ENCODE measurements at places on chromosomes 1 and 21.

DNA sequence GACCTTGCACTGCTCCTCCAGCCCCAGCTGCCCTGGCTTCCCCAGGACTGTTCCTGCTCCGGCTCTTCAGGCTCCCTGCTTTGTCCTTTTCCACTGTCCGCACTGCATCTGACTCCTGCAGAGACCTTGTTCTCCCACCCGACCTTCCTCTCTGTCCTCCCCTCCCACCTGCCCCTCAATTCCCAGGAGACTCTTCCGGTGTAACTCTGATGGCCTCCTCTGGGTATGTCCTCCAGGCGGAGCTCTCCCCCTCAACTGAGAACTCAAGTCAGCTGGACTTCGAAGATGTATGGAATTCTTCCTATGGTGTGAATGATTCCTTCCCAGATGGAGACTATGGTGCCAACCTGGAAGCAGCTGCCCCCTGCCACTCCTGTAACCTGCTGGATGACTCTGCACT, 550 bp downstream of the ACKR1 start:
- DNase-seq = no peak

GRCh38 chr1:61709908-61710289, 15.0 kb downstream of the TM2D1 start:
- no peak for DNase-seq

- no peak for DNase-seq
Measured at GRCh38 chr1:100734676-100735075, 15.1 kb downstream of the VCAM1 start.

DNA sequence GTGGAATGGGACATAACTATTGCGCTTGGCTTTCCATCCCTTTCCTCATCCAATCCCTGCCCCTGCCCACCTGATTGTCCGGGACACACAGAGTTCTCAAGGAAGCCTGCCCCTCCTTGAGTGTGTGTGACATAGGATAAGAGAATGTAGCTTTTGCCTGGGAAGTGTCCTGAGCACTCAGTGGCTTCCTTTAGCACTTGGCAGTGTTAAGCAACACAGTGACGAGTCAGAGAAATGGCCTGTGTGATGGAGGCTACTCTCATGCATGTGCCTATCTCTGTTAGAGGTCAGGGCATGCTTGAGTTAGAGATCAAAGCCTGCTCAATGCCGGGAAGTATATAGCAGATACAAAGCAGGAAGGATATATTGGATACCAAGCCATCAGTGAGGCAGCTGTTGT, 289.5 kb downstream of the SIPA1L2 start:
- DNase-seq = no peak

- DNase-seq = no peak
Measured at GRCh38 chr1:39776886-39777285, 5.7 kb upstream of the OXCT2 start.

DNA sequence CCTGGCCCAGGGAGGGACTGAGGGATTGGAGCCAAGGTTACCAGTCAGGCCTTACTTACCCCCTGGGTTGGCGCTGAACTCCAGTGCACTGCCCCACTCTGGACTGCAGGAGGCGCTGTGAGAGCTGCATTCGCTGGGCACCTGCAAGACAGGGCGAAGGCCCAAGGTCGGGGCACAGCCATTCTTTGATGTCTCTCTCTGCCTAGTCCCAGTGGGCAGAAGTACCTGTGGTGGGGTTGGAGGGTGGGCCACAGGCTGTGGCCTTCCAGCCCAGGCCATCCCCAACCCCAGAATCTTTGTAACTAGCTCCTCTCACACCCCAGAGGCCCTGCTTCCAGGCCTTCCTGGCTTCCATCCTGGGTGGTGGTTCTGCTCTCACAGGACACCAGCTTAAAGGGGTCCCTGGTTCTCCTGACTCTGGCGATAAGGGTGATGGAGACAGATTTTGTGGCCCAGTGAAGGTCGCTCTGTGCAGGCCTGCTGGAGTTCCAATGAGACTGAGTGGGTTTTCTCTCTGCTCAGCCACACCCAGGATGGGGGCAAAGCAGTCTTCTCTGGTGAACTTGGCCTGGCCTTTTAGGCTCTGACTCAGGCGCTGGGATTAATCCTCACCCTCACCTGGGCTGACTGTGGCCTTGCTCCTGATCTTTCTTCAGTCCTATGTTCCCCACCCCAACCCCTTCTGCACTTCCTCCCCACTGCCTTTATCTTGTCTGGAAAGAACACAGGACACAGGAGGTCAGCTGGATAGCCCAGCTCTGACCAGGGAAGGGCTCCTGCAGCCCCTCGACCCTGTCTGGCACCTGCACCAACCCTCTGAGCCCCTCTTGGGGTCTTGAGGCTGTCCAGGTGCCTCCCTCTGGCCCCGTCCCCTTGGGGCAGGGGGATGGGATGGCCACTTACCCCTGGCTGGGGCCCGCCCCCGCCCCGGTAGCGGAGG, 954 bp downstream of the MYOG start:
- peak; percentile 2 for DNase-seq

DNA sequence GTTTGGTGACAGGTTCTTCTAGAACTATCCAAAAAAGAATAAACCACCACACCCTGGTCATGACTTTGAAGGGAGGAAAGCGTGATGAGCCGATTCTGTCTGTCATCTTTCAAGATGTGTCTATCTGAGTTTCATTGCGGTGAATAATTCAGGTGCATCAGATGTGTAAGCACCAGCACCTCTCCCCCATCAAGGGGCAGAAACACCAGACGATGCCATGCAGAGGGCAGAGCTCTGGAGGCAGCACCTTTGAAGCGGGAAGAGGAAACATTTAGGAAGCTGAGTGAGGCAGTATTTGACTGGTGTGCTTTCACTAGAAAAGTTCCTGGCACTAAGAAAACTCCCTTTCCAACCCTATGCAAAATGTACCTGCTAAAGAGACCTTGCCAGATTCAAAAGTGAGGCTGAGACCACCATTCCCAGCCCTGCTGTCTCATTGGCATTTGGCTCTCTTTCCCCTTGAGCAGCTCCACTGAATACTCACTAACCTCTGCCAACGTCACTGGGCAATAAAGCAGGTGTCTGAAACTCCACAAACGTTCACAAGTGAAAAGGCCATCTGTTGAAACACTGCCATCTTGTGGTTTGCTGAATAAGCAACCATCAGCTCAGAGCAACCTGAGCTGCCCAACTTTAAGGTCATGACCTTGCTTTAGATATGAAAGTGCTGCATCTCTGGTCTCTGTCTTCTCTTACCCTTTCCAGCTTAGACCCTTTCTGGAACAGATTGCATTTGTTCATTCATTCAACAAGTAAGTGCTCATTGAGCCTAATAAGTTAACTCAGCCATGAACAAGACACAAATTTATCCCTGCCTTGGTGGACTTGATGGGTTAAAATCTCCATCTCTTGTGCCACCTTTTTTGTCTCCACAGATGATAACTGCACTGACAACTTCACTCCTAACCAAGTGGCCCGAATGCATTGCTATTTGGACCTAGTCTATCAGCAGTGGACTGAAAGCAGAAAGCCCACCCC, 228.6 kb downstream of the PAPPA2 start:
- no peak for DNase-seq

DNA sequence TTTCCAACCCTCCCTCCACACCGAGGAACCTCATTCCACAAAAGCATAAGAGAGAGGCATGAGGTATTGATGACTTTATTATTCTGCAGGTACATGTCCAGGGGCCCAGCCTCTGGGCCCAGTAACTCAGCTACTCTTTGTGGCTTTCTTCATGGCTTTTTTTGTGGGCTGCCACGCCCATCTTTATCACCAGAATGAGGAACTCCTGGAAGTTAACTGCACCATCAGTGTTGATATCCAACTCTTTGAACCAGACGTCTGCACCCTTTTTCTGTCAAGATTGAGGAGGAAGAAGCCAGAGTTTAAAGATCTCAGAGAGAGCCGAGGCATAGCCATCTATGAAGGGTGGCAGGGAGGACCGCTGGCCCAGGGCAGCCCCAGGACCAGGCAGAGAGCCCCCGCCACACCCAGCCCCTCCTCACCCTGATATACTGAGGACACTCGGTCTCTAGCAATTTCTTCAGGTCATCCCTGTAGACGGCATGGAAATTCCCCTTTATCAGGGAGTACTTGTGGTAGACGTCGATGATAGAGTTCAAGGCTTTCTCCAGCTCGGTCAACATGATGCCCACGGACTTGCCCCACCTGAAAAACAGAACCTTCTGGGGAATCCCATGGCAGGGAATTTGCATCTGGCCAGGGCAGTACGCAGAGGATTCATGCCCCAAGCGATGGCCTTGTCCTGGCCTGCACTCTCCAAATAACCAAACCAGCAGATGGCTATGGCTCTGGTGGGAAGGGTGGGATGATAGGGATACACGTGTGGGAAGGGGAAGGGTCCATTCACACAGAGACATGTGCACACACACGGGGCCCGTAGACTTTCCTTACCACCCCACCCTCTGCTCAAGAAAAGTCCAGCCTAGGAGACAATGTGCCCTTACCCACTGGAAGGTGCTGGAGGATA, 647 bp downstream of the S100A8 start:
- no peak for DNase-seq

- no peak for DNase-seq
Measured at GRCh38 chr1:164565357-164565756, 6.4 kb downstream of the PBX1 start.

DNA sequence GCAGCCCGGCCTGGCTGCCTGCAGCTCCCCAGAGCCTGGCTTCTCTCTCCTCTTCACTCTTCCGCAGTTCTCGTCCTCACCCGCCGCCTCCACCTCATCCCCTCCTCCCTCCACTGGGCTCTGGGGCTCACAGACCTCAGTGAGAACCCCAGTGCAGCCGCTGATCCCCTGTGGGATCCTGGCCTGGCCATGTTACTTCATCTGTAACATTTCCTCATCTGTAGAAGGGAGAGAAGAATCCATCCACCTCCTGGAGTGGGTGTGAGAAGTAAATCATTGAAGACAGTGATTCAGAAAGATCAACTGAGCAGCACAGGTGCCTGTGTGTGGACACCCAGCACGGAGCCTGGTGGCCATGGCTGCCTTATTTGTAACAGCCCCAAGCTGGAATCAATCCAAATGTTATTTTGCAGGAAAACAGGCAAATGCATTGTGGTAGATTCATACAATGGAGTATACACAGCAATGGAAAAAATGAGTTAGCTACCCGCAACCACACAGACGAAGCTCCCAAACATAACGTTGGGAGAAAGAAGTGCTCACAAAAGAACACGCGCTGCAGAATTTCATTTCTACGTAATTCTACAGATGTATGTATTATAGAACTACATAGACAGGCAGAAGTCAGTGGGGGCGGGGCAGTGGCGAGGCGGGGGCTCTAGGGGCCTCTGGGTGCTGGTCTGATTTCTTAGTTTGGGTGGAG, 8.7 kb downstream of the LAPTM5 start:
- no peak for DNase-seq

DNA sequence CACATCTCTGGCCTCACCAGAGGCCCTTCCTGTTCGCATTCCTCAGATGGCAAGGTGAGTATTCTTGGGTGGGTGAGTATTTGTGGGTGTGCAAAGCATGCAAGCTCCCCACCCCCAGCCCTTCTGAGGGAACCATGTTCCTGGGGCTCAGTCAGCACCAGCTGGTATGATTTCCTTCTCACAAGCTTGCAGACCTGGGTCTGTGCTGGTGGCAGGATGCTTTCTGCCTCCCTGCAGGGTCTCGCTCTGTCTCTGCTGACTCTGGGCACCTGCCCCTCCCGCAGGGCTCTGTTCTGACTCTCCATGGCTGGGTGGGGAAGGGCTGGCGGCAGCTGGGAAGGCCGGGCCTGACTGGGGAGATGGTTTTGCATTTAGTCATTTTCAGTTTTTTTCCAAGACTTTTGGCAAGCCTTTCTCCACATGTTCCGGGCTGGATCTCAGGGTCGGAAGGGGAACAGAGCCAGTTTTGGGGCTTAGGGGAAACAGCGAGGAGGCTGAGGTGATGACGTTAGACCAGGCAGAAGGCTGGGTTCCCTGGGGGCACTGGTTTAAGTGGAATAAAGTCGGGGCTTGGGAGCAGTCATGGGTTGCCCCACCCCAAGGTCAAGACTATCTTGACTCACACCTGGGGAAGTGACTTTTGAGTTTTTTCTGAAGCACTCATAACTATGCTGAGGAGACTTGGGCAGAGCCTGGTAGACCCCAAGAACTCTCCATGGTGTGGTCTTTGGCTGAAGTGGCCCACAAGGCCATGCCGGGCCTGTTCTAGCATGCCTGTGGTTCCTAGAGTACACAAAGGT, 6.2 kb downstream of the RASSF5 start:
- peak; percentile 64 for DNase-seq

GRCh38 chr1:203305809-203306088, 430 bp downstream of the BTG2 start:
- DNase-seq = no peak

GRCh38 chr1:55073187-55073916, 34.0 kb downstream of the PCSK9 start:
- no peak for DNase-seq

- DNase-seq = no peak
Measured at GRCh38 chr1:203797948-203798655, 2.7 kb downstream of the ZBED6 start.

DNA sequence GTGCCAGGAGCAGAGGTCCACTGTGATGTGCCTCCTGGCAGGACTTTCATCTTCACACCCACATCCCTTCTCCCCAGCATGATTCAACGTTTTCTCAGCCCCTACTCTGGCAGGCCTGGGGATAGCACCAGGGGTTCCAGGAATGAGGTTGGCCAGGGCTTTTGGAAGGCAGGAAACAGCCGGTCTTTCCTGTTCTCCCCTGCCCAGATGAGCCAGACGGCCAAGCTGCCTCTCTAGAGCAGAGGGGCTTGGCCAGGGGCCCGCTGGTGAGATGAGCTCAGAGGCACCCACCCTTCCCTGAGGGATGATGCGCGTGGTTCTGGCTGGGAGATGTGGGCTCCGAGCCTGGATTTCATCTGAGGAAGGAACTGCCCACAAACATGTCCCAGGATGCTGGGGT, 4.3 kb upstream of the MFAP2 start:
- peak; percentile 80 for DNase-seq

DNA sequence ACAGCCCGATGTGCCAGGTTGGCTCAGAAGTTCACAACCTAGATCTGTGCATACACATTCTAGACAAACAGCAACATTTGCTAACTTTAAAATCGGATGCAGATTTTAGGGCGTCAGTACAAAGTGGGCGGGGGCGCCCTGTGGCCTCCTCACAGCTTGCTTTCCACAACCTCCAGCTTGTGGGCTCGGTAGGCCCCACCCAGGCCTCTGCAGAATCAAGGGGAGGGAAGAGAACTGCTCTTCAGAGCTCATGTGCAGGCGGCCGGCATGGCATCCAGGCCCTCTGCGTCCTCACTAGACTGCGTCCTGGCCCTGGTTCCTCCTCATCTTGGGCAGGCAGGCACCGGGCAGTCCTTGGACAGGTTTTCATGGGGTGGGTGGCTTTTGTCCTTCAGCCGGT, 59.3 kb downstream of the AJAP1 start:
- no peak for DNase-seq

- no peak for DNase-seq
Measured at GRCh38 chr1:100397681-100398080, 45.4 kb downstream of the CDC14A start.

Data from breast epithelium (tissue), 4 donors.